ENCODE measurements at places on chromosomes 2 and 18. TPM values are rescaled to one million over a fixed set of nuclear protein-coding genes. Genes with fewer than 3 reads are reported as not detected.
A peak's percentile ranks its signal among the peaks of the same experiment; 100 is the strongest.

GRCh38 chr2:118576109-118576855 is 271.2 kb downstream of the EN1 start:
- no peak for DNase-seq

DNA sequence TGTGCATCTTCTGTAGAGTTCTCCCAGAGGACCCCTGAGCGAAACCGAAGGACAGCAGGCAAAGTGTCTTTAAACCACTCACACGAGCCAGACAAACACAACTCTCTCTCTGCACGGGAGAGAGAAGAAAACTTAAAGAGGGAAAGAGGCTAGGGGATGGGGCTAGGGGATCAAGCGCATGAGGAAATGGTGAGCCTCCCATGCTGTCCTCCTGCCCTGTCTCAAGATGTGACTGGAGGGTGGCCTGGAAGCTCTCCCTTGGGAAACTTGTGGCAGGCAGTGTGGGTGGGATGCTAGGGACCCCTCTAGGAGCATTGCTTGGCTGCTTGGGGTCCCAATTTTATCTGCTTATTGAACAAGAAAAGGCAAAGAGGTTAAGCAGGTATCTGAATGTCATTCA is 44.5 kb downstream of the CYP26B1 start:
- DNase-seq, result no peak

GRCh38 chr2:178909507-178909906 is 102.3 kb upstream of the TTN start:
- no peak for DNase-seq

DNA sequence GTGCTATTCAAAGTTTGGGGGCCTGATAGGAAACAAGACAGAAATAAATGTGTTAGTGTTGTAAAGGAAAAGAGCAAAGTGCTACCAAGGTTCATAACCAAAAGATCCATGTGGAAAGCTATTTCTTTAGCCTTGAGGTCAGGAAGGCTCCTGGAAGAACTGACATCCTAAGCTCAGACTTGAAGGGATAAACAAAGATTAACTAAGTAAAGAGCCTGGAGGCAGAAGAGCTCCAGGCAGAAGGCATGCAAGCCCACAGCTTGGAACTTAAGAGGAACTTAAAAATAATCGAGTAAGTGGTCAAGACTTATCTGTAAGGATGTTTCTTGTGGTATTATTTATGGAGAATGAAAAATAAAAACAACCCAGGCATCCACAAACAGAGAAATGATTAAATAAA is 245.0 kb upstream of the MGAT5 start:
- DNase-seq, result no peak

DNA sequence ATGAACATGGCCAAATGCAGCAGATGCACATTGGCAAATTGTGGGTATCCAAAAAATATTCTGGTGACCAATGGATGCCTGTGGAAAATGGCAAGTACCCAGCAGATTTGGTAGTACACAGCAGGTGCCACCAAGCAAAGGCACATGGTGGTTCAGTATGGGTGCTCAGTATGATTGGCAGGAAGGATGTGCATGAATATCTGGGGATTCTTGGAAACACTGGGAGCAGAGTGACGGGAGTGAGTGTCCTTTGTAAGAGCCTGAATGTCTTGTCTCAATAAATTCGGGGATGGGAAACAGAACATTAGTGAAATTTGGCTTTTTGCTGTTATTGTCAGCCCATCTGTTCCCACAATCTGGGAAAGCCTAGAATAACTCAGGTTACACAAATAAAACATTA is 36.8 kb upstream of the ACADL start:
- DNase-seq, result no peak

DNA sequence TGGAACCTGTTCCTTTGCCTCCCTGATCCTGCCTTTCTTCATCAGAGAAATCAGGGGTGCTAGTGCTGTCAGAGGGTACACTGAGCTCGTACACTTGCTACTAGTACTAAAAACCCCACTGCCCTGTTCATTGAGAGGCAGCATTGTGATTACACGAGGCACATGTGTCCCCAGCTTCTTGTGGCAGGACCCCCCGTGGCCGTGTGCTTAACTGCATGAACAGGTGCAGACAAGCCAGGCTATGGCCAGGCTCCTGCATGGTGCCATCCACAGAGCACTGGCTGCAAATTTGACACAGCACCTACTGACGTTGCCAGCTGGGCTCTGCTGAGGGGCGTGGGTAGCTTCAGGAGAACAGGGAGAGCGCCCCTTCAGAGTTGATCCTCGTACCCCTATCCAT is 248.4 kb downstream of the GLI2 start:
- no peak for DNase-seq

MSGN1 gene
- total RNA-seq, result not detected

- DNase-seq, result no peak
Observed at GRCh38 chr2:178320011-178320585, 125.8 kb downstream of the OSBPL6 start.

DNA sequence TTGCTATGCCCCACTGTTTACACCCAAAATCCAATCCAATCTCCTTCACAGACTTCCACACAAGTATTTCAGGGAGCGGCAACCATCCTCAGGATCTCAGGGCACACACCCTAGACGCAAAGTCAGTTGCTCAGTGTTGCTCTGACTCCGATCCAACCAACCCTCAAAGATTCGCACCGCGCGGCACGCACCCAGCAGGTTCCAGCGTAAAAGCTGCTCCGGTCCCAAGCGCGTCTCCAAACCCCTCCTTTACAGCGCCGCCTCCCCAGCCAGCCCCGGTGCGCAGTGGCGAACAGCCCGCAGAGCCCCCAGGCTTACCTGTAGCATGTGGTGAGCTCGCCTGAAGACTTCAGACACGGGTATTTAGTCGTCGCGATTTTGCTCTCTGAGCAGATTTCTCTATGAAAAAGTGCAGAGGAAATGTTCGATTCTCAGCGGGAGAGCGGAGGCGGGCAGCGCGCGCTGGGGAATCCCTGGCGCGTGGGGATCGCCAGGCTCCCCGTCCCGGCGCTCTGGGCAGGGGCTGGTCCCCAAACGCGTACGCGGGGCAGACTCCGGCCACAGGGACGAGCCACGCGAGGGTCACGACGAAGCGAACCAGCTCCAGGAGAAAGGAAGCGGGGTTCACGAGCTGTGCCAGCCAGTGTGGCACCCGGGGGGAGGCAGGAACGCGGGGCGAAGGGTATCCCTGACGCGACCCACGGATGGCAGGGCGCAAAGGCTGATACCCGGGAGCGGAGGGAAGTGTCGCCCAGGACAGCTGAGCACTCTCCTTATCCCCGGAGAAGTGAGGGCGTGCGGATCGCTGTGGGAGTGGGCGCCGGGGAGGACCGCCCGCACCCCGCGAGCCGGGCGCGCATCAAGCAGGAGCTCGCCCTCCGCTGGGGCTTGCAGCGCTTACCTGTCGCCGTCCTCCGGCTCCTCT is 650 bp downstream of the CCBE1 start:
- peak; percentile 8 for DNase-seq

DNA sequence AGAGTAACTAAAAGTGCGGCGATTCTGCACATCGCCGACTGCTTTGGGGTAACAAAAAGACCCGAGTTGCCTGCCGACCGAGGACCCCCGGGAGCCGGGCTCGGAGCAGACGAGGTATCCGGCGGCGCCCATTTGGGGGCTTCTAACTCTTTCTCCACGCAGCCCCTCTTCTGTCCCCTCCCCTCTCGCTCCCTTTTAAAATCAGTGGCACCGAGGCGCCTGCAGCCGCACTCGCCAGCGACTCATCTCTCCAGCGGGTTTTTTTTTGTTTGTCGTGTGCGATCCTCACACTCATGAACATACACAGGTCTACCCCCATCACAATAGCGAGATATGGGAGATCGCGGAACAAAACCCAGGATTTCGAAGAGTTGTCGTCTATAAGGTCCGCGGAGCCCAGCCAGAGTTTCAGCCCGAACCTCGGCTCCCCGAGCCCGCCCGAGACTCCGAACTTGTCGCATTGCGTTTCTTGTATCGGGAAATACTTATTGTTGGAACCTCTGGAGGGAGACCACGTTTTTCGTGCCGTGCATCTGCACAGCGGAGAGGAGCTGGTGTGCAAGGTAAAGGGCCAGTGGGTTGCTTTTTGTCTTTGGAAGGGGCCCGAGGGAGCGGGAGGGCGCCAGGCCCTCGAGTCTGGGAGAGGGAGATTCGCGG is 1.4 kb downstream of the TRIB2 start:
- DNase-seq, result peak; percentile 23

POTEI gene
- total RNA-seq, result 1.3 TPM

DNA sequence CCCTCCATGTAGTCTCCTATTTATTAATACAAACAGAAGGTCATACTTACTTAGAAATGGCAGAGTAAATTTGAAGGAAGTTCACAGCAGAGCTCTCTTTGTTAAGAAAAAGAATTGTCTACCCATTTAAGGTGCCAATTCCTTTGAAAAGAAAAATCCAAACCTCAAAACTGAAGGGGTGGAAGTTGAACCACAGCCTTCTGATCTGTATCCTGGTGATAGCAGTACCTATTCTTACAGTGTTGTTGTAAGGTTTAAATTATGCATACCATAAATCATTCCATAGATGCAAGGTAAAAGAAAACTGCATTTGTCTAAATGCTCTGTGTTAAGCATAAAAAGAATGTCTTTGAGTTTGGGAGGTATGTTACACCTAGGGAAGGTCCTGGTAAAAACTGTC is 47.6 kb downstream of the COBLL1 start:
- DNase-seq, result no peak

- no peak for DNase-seq
Observed at GRCh38 chr18:55031164-55031563, 71.9 kb upstream of the CCDC68 start.

DNA sequence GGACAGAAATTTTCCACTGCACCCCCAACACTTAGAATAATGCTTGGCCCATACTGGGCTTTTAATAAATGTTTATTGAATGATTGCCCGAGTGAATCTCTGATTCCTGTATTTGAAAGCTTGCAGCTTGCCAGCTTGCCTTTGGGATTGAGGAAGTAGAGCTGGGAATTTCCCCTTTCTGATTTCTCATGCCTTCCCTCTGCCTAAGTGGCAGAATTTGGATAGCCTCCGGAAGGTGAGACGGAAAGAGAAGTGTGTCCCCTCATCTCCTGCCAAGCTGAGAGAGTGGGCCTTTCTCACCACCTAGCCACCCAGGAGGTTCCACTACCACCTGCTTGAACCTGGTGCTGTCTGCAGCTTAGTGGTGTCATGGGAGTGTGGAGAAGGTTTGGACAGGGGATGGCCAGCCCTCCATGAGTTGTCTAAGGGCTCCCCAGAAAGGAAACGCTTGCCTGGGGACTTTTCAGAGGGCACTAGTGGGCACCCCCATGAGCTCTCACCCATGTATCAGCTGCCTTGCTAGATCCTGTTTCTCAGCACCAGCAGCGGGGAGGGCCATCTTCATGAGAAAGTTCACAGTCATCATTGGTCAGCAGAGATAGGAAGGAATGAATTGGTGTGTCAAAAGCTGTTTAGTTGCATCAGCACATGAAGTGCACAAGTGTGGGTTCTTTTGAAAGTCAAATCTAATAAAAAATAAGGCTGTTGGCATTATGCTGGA is 8.6 kb upstream of the NCOA1 start:
- no peak for DNase-seq

IL36RN gene
- total RNA-seq, result not detected

GRCh38 chr2:183291436-183291835 is 167.2 kb downstream of the NUP35 start:
- DNase-seq, result no peak

TXNDC2 gene
- total RNA-seq, result not detected

GRCh38 chr18:5939801-5940667 is 44.7 kb upstream of the TMEM200C start:
- DNase-seq, result no peak

- DNase-seq, result no peak
Observed at GRCh38 chr18:55420665-55421307, 167.2 kb downstream of the TCF4 start.

- no peak for DNase-seq
Observed at GRCh38 chr18:1017227-1018058, 112.8 kb downstream of the ADCYAP1 start.

SEMA4F gene
- 11.0 TPM for total RNA-seq

GRCh38 chr2:223503746-223504145 is 98.4 kb downstream of the SCG2 start:
- DNase-seq, result no peak

- DNase-seq, result no peak
Observed at GRCh38 chr2:209523867-209524266, 100.0 kb downstream of the MAP2 start.

DNA sequence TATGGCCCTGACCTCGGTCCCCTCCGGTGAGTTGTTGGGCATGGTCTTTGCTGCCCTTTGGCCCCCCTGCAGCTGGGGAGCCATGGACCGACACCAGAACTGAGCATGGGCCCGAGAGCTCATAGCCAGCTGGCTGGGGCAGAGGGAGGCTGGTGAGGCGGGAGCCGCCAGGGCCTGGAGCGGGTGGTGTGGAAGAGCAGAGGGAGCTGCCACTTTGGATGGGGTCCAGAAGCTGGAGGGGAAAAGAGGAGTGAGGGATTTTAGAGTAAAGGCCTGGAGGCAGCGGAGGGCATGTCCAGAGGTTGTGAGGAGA is 16.5 kb upstream of the CNNM3 start:
- DNase-seq, result no peak

- DNase-seq, result no peak
Observed at GRCh38 chr2:31140151-31140550, 1.9 kb upstream of the GALNT14 start.

- DNase-seq, result no peak
Observed at GRCh38 chr2:4151521-4151920, 448.1 kb downstream of the DCDC2C start.

- DNase-seq, result no peak
Observed at GRCh38 chr2:188922191-188922590, 52.0 kb upstream of the COL3A1 start.

UGT1A10 gene
- total RNA-seq, result not detected

ST6GAL2 gene
- total RNA-seq, result 9.7 TPM

M1AP gene
- 0.77 TPM for total RNA-seq

DNA sequence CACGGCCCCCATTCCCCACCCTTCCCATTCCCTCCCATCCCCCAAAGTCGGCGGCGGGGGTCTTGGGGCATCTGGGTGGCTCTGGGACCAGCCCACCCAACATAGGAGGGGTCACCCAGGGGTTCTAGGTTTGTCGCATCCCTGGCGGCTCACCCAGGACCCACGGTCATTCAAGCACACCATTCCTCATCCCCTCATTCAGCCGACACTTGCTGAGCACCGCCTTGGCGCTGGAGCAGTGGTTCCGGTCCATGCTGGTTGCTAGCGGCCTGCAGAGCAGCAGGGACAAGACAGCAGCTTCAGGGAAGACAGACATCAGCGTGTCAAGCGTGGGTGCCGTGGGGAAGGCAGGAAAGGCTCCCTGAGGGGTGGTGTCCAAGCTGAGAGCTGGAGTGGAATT is 50.5 kb upstream of the OTOS start:
- DNase-seq, result no peak

DNA sequence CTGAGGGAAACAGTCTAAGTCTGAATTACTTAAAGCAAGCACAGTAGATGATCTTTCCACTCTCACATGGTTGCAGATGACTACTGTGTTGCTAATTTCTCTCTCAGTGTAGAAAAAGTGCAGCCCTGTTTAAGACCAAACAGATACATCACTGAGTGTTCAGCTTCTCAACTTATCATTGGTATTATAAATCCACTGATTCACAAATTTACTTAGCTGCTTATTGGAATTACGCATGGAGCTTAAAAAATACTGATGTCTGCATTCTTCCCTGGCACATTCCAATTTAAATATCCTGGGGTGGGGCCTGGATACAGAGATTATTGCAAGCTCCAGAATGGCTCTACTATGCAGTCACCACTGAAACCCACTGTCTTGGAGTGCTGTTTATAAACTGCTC is 411.2 kb downstream of the RND3 start:
- no peak for DNase-seq

GRCh38 chr2:85400541-85401463 is 9.4 kb downstream of the CAPG start:
- DNase-seq, result no peak
